ENCODE measurements at places on chromosomes 2 and 18.

- no peak for DNase-seq
Measured at GRCh38 chr2:158006961-158007719, 94.5 kb upstream of the UPP2 start.

- DNase-seq = no peak
Measured at GRCh38 chr2:197713271-197713670, 8.1 kb downstream of the MARS2 start.

DNA sequence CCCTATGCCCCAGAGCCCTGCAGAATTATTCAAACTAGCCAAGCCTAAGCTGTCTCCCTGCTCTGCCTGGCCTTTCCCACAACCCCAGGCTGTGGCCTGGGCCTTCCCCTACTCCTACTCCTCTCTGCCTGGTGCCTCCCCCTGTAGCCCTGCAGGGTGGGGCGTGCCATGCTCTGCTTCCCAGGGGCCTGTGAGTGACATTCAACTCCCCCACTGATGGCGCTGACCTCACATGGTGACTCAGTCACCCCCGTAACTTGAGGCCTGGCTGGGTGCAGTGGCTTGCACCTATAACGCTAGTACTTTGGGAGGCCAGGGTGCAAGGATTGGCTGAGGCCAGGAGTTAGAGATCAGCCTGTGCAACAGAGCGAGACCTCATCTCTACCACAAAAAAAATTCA, 60.6 kb downstream of the KIF1A start:
- no peak for DNase-seq

DNA sequence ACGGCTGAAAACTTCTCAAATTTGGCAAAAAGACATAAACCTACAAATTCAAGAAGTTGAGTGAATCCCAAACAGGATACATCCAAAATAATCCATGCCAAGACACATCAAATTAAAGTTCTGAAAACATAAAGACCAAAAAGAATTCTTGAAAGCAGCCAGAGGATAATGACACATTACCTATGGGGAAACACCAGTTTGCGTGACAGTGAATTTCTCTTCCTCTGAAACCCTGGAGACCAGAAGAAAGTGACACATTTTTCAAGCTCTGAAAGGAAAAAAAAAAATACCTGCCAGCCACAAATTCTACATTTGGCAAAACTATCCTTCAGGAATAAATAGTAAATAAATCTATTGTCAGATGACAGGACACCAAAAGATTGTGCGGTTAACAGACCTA, 86.0 kb upstream of the AFF3 start:
- DNase-seq = no peak

DNA sequence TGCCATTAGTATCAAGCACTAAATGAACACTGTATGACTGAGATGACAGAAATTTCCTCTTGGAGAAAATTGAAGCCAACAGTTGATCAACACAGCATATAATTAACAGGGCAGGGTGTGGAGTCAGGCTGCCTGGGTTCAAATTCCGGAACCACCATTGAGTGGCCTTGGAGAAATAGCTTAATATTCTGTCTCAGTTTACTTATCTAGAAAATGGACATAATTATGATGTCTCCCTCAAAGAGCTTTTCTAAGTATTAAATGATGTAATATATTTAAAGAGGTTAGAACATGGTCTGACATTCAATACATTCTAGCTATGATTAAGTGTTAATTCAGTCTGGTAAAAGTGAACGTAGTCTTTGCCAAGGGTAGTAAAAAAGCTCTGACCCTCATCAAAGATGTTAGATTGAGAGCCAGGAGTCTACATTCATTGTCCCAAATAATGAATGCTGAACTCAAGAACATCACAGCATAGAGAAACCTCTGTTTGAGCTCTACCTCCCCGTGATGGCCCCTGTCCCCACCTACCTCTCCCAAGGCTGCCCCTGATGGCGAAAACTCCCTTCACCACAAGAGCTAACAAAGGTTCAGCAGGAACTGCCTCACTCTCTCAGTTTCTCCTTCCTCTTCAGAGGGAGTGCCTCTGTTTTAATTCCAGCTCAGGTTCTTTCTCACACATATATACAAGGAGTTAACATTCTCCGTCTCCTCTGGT, 2.7 kb upstream of the VWA3B start:
- DNase-seq = no peak

DNA sequence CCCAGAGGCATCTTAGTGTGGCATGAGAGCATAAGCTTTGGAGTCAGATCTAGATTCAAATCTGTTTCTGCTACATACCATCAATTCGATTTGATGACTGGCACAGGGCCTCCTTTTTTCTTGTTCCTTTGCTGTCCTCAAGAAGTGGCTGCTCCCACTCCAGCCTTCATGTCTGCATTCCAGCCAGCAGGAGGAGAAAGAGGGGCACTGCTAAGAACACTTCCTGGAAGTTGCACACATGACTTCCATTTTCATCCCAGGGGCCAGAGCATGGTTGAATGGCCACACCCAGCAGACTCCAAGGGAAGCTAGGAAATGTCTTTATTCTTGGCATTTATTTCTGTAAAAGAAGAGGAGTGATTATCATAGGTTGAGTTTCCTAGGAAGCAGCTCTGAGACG, 50.4 kb downstream of the EML6 start:
- no peak for DNase-seq

GRCh38 chr2:158542577-158542976, 85.8 kb downstream of the PKP4 start:
- DNase-seq = no peak

Data from effector memory CD8-positive, alpha-beta T cell (primary cell).